CD4-positive, alpha-beta T cell treated with Interleukin-2 at 100 ng/mL for 4 hours (primary cell): ENCODE measurements at places on chromosomes 16 and 17.

DNA sequence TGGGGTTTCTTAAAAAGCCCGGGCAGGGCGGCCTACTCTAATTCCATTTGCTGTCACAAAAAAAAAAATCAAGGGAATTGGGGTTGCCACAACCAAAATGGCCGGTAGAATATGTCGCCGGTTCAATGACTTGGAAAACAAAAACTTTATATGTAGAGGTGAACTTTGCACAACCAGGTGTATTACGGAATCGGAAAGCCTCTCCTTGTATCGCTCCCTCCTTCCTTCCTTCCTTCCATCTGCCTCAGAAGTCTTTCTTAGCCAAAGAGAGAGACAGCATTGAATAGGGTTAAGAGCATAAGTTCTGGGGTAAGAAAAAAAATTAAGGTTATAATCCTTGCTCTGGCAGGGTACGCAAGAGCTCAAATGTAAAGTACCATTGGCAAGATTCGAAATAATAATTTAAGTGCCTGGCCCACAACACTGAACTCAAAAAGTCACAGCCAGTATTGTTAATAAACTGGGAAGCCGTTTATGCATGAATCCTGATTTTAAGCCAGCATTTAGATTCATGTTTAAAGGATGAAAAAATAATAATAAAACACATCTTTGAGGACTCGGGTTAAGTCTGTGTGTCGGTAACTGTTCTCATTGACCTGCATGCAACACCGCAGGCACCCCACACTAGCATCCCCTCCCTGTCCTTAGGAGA lies 522 bp upstream of the GLG1 start:
- no peak for DNase-seq

GRCh38 chr17:13544292-13544691 lies 57.4 kb downstream of the HS3ST3A1 start:
- DNase-seq, result no peak

- no peak for DNase-seq
Measured at GRCh38 chr17:17672453-17673368, 8.5 kb upstream of the RAI1 start.

DNA sequence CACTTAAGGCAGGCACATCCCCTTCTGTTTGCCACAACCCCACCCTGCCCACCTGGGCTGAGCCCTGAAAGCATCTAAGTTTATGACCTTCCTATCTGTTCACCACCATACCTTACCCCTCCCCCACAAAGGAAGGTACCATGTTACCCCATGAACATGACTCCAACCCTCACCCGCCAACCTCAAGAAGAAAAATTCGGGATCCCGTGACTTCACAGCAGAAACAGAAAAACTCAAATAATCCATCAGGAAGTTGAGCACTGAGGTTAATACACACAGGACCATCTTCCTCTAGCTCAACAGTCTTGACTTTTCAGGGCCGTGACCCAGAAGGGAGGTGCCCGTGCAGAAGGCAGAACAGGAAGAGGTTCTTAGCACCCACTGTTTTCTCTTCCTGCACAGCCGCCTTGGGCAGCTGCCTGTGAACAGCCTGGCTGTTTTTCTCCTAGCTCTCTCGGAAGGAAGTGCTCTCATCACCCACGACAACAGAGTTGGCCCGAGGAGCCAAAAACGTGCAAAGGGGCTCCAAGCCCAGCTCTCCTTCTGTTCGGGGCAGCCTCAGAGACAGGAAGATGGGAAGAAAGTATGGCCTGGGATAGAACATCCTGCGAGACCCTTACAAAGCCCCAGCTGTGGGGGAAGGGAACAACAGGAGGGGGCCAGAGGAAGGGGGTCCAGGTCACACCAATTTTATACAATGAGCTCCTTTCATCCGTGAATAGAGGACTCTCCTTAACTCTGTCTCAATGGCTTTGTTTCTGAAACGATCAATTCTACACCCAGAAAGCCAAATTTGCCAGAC lies 101.1 kb downstream of the XYLT1 start:
- DNase-seq, result peak; percentile 85

- DNase-seq, result no peak
Measured at GRCh38 chr17:80694992-80695912, 150.6 kb downstream of the RPTOR start.

DNA sequence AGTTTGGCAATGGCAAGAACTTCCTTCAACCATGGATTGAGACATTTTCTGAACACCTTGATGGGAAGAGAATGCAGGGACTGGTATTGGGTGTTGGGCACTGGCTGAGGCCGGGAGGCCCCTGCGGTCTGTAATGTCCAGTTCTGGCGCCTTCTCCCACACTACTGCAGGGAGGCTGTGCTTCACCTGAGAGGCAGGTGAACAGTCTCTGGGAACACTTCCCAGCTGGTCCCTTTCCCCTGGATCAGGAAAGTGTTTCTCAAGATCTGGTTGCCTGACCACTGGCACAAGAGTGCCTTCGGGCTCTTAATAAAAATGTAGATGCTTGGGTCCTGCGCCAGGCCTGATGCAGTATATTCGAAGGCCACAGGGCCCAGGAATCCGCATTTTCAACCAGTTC lies 28.5 kb upstream of the NAT9 start:
- no peak for DNase-seq

- DNase-seq, result peak; percentile 73
Measured at GRCh38 chr16:31695667-31696066, 168.0 kb downstream of the AHSP start.

DNA sequence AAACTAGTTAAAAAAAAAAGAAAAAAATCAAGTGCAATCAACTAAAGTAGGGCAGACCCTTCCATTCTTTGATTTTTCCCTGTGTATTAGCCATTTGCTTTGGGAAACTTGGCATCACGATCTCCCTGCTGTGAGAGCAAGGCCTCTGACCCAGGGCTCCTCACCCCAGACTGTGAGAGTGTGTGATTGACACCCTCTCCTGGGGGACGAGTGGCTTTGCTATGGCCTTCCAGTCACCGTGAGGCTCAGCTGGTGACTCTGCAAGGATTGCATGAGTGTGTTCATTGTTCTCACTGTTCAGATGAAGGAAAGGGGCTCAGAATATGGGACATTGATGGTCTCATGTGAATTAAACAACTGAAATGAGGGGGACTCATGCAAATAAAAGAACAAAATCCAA lies 69.0 kb upstream of the BCAR1 start:
- no peak for DNase-seq
